ENCODE measurements at places on chromosomes 1 and 21. TPM values are rescaled to one million over a fixed set of nuclear protein-coding genes. Genes with fewer than 3 reads are reported as not detected.

DNA sequence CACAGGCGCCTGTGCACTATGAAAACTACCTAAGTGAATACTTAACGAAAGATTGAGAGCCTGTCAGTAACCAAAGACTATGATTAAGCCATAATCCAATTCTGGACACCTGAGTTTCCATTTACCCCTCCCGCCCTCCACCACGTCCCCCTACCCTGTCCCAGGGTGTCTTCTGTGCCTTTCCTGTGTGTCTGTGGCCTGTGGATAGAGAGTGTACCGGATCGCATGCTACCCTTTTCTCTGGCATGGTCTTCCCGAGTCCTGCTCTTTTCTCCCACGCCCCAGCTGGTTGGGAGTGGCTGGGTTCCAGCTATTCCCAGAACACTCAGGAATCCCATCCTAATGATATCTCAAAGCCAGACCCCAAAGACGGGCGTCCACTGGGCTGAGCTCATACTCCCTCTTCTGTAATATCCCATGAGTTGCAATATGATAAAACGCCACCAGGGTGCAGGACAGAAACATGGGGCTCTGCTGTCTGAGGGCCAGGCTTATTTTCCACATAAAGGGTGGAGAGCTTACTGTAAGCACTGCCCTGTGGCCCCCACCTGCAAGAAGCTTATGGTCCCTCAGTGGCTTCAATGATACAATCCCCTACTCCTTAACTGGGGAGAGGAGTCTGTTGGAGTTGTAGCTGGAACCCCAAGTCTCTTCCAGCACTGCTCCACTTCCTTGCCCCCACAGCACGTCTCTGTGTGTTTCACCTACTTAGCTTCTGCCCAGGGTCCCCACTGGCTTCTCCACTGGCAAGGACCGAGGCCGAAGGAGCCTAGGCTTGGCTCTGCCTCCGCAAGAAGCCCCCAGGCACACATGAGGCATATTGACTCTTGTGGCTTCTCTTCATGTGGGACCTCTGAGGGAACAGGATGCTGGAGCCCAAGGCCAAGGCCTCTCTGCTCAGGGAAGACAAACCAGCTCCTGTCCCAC lies 17.6 kb upstream of the ALX3 start:
- peak; percentile 75 for DNase-seq

- DNase-seq = no peak
Observed at GRCh38 chr21:29649406-29649814, 290.4 kb downstream of the GRIK1 start.

GRCh38 chr1:52795464-52795863 lies 47.1 kb upstream of the ZYG11A start:
- no peak for DNase-seq

DNA sequence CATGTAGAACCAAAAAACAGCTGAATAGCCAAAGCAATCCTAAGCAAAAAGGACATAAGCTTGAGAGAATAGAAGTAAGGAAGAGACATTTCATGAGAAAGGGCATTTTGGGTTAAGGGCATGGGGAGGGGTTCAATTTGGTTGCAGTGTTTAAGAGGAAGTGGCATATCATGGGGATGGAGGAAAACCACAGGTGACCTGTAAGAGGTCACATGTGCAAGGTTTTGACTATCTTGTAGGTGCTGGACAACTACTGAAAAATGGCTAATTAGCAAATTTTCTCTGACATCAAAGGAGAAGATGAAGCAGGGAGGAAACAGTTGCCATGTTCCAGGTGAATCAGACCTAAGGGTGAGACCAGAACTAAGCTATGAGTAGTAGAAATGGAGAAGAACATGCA lies 31.3 kb upstream of the ROR1 start:
- DNase-seq = no peak

DNA sequence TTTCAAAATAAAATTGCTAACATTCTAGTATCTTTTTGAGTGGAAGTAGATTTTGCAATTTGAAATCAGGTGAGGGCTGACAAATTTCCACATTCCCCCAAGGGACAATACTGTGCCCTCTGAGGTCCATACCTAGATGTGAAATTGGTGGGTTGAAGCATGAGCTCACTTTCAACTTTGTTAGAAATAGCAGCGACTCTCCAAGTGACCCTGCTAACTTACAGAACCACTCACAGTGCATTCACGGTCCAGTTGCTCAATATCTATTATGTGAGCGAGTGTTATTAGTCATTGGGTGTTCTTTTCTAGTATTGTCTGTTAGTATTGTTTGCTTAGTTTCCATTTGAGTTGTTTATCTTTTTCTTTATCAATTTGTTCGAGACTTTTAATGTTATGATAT lies 53.6 kb upstream of the ASB17 start:
- DNase-seq = no peak

- no peak for DNase-seq
Observed at GRCh38 chr1:108947871-108948525, 15.3 kb downstream of the CLCC1 start.

- DNase-seq = no peak
Observed at GRCh38 chr1:204909109-204909508, 38.4 kb downstream of the NFASC start.

DNA sequence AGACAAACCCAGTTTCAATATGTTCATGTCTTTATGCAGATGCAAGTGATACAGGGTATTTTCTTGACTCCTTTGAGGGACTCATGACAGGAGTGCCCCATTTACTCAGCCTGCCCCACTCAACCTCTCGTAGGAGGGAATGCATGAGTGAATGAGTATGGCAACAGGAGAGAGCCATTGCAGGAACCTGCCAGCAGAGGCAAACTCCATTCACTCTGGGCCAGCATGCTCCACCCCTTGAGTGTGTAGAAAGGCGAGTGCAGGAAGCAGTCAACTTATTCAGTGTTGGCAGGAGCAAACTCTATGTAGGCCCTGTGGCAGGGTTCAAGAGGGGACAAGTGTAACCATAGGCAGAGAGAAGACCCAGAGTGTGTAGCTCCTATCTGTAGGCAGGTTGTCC lies 1526.3 kb downstream of the PLA2G4A start:
- no peak for DNase-seq

DNA sequence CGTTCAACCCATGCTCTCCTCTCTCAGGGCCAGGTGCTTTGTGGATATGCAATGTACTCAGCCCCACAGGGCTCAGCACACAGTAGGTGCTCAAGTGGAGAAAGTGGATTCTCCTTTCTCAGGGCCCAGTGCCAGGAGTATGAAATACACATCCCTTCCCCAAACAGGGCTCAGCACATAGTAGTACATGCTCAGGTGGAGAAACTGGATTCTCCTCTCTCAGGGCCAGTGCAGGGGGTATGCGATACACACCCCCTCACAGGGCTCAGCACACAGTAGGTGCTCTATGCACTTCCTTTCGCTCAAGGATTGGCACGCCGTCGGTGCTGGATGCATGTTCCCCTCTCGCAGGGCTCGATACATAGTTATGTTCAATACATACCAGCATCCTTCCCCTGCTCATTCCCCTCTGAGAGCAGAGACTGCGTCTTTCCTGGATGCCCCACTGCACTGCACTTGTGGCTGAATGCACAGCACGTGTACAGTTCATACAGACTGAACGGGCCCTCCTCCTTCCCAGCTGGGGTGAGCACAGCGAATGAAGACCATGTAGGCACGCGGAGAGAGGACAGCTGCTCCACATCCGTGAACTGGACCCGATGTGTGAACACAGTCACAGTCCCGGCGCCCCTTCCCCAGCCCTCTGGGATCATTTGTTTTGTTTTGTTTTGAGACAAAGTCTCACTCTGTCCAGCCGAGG lies 16.6 kb upstream of the DISP3 start:
- no peak for DNase-seq

DNA sequence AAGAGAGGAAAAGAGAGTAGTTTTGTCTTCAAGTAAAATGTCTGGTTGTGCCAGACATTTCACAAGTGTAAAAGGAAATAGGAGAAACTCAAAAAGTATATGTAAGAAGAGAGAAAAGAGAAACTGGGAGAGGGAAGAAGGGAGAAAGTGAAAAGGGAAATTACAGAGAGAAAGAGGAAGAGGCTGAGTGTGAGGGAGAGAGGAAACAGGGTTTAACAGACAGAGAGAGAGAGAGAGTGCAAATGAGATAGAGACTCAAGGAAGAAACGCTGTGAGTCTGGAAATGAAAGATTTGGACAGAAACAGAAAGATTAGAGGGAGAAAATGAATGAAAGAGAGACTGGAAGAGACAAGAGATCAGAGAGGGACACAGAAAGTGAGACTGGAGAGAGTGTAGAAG lies 806.2 kb downstream of the PLA2G4A start:
- DNase-seq = no peak

DNA sequence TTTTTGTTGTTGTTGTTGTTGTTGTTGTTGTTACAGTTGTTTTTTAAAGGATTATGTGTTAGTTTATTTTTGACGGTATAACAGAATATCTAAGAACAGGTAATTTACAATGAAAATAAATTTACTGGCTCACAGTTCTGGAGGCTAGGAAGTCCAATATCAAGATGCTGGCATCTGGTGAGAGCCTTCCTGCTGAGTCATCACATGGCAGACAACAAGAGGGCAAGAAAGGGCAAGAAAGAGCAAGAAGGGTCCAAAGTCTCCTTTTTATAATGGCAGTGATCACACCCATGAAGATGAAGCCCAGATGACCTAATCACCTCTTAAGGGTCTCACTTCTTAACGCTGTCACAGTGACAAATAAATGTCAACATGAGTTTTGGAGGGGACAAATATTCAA lies 142.1 kb downstream of the NEGR1 start:
- DNase-seq = no peak

DNA sequence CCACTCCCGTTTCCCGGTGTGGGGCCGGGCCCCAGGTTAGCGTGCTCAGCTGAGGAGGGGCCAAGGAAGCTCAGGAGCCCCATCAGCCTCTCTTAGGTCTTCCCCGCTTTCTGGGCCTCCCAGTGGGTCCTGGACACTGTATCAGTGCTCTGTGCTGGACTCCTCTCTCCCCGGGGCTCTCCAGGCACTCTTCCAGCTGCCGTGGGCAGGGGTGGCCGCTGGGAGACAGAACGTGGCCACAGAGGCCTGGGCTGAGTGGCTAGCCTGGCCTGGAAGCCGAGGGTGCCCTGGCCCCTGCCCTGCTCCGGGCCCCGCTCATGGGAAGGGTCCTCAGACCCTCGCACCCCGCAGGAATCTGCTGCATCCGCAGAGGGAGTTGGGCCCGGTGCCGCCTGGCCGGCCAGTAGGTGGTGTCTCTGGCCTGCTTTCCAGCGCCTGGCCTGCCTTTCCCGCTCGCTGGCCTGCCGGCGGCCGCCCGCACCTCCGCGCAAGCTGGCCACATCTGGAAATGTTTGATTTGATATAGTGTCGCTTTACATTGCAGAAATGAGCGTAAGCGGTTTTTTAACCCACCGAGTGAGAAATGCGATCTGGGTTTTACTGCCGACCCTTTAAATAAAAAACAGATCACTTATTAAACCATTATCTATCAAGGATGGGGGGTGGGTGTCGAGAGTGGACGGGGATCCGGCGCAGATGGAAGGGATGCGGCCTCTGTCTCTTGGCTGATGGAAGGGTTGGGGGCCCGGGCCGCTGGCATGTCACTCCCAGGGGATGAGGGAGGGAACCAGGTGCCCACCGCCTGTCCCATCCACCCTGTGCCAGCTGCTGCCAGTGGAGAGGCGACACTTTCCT lies 74.4 kb upstream of the TTC34 start:
- DNase-seq = peak; percentile 75

- DNase-seq = no peak
Observed at GRCh38 chr1:43621386-43621785, 28.6 kb upstream of the KDM4A start.

DNA sequence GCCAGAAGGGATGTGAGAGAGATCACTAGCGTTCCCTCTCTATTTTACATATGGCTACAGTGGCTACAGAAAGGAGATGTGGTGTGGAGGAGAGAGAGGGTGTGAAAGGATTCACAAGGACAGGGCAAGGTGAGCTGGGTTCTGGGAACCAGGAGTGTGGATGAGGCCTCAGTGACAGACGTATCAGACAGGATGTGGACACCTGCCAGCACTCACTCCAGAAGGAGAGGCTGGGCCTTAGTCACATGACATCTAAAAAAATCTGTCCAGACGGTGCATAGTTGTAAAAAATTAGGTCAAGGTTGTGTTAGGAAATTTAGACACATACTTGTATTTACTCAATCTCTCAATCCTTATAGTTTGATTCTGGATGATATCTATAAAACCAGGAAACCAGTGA lies 10.6 kb downstream of the TRIM67 start:
- peak; percentile 30 for DNase-seq

- no peak for DNase-seq
Observed at GRCh38 chr1:41894101-41894807, 24.5 kb downstream of the HIVEP3 start.

- DNase-seq = no peak
Observed at GRCh38 chr1:42743317-42744147, 3.5 kb upstream of the CLDN19 start.

DNA sequence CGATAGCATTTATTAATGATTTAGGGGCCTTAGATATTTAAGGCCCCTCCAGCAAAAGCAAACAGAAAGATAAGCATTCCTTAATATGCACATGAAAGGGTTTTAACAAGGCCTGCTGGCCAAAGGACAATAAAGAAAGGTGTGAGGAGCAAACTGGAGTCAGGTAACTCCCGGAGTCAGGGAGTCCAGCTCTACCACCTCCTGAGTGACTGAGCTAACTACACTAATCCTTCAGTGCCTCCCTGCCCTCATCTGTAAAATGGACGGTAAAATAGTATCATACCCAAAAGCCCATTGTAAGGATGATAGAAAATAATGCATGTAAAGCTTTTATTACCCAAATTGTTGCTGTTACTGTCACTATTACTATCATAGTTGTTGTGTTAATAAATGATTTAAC lies 161.7 kb downstream of the SIPA1L2 start:
- no peak for DNase-seq

The INSRR gene
- 0.42 TPM for polyA plus RNA-seq

The SSU72 gene
- 231 TPM for polyA plus RNA-seq

The S100A8 gene
- polyA plus RNA-seq = 4.3 TPM

The LRRC39 gene
- not detected for polyA plus RNA-seq

The CFHR5 gene
- not detected for polyA plus RNA-seq

The NHLH1 gene
- polyA plus RNA-seq = 1.0 TPM

The PPIE gene
- 78.5 TPM for polyA plus RNA-seq
